ENCODE measurements at places on chromosomes 6 and 20.
A peak's percentile ranks its signal among the peaks of the same experiment; 100 is the strongest.

GRCh38 chr6:6700407-6701270 lies 112.1 kb downstream of the LY86 start:
- no peak for DNase-seq

DNA sequence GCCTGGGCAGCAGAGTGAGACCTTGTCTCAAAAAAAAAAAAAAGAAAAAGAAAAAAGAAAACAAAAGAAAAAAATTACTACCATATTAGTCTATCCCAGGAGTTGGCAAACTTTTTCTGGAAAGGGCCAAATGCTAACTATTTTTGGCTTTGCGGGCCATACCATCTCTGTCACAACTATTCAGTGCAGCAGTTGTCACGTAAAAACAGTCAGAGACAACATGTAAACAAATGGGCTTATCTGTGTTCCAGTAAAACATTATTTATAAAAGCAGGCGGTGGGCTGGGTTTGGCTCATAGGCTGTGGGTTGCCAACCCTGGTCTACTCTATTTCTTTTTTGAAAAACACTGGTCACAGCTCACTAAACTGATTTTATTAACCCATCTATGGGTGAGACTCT lies 53.4 kb downstream of the EYA2 start:
- no peak for DNase-seq

DNA sequence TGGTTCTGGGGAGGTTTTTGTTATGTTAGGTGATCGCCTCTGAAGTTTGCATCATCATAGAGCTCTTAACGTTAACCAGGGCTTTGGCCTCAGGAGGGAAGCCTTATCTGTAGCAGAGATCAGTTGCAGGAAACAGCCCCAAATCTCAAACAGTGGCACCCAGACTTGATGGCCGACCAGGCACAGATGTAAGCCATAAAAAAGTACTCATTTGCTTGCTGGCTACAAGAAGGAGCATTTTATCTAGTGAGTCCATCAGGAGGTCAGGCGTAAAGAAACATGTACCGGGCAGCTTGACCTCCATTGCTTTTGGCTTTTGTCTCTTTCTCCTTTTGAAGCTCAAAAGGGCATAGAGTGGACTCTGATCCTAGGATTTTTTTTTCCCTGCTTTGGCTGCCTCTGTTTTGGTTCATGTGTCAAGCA lies 122.3 kb downstream of the CCDC170 start:
- no peak for DNase-seq

DNA sequence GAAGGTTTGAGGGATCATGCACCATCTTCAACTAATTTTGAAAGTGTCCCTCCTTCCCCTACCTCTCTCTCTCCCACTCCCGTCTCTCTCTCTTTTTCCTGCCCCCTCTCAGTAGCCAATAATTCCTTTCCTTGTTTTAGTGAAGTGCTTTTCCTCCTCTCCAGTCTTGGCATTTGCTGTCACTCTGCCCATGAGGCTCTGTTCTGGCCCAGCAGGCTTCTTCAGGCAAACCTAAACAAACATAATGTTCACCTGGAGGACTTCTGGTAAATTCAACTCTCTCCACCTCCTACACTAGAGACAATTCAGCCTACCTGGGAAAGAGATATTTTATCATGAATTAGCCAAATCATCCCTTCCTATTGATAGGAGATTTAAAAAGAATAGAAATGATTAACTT lies 320.4 kb upstream of the RNF24 start:
- DNase-seq = no peak

DNA sequence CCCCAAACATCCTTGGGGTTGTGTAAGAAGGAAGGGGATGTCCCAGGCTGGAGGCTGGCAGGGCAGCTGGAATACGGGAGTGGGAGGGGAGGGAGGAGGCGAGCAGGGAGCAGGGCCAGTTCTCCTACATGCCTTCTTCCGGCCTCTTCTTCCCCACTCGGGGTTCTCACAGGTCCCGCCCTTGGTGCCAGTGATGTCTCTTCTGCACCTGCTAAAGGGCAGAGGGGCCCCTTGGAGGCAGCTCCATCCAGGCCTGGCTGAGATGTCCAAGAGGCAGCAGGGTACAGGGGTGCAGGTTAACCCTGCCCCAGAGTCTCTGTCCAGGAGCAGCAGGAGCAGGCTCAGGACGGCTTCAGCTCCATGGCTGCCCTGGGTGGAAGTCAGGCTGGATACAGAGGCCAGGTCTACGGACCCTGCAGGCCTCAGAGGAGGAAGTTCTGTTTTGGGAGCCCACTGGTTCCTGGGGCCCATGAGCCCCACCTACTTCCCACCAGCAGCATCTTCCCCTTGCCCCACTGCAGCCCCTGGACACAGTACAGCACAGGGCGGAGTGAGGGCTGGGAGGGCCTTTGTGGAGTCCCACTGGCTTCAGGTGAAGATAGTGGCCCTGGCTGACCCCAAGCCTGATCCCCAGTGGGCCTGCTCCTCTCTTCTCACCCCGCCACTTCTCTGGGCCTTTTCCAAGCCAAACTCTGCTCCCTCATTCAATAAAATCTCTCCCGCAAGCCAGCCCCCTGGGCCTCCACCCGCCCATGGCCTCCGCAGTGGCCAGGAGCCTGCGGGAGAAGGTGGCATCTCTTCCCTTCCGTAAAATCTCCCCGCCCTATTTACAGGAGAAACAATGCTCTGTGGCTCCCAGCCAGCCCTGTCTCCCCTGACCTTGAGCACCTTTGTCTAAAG lies 60.4 kb downstream of the YTHDF1 start:
- DNase-seq = no peak

DNA sequence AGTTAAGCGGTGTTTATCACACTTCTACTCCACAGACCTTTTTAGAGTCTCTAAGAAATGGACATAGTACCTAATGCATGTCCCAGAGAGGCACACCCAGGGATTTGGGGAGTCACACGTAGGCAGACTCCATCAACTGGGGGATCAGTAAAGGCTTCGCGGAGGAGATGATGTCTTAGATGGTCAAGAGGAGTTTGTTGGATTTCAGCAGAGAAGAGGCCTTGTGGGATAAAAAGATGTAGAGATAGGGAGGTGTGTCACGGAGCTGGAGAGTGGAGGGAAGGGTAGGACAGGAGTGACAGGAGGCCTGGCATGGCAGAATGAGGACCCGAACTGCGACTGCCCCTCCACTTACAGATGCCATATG lies 9.1 kb downstream of the DYNLRB1 start:
- no peak for DNase-seq

GRCh38 chr20:23782366-23782983 lies 31.7 kb upstream of the CST1 start:
- DNase-seq = no peak

GRCh38 chr6:79646006-79646405 lies 14.9 kb downstream of the SH3BGRL2 start:
- DNase-seq = no peak

DNA sequence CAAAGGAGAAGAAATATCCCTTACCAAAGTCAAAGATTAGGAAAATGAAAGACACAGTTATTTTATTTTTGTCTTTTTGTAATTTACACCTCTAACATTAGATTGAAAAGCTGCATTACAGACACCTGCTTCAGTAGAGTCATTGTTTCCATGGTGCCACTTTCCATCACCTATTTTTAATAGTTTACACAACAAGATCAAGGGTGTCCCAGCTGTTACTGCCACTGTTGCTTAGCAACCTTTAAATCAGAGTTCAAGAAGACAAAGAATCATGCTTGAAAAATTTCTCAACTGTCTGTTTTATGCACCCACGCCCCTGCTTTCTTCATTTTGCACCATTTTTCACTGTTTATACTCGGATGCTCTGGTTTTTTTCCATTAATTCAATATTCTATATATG lies 668.2 kb upstream of the GJE1 start:
- DNase-seq = no peak

DNA sequence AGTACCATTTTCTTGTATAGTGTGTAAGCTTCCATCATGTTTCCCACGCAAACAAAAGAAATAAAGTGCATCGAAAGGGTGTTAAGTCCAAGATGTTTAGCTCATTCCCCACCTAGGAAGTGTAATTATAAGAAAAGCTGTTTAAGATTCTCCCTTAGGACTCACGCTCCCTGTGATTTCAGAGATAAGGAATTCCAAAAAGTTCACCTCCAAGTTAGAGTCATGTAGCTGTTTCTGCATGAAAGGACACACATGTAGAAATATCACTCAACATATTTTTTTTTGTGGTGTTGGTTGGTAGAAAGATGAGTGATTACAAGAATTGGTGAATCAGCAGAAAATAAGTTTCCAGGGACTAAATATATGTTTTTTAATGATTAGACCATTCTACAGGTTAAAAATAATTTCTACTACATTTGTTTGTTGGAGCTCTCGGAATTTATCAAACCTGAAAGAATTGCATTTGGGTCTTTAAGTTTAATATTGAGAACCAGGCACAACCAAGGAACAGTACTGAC lies 10.4 kb downstream of the OPN5 start:
- no peak for DNase-seq

- no peak for DNase-seq
These were observed 60.8 kb downstream of the RTN4IP1 start for GRCh38 chr6:106568530-106568929.

GRCh38 chr6:140001005-140001404 lies 626.6 kb upstream of the CITED2 start:
- DNase-seq = no peak

DNA sequence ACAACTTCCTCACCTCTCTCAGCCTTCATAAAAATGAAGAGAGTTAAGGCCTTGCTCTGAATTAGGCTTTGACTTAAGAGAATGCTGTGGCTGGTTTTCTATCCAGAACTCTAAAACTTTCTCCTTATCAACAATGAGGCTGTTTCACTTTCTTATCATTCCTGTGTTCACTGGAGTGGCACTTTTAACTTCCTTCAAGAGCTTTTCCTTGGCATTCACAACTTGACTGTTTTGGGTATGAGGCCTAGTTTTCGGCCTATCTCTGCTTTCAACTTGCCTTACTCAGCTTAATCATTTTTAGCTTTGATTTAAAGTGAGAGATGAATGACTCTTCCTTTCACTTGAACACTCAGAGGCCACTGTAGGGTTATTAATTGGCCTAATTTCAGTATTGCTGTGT lies 4.3 kb upstream of the LOC128125822 start:
- no peak for DNase-seq

- DNase-seq = no peak
These were observed 16.9 kb upstream of the ANKRD60 start for GRCh38 chr20:58245181-58245891.

DNA sequence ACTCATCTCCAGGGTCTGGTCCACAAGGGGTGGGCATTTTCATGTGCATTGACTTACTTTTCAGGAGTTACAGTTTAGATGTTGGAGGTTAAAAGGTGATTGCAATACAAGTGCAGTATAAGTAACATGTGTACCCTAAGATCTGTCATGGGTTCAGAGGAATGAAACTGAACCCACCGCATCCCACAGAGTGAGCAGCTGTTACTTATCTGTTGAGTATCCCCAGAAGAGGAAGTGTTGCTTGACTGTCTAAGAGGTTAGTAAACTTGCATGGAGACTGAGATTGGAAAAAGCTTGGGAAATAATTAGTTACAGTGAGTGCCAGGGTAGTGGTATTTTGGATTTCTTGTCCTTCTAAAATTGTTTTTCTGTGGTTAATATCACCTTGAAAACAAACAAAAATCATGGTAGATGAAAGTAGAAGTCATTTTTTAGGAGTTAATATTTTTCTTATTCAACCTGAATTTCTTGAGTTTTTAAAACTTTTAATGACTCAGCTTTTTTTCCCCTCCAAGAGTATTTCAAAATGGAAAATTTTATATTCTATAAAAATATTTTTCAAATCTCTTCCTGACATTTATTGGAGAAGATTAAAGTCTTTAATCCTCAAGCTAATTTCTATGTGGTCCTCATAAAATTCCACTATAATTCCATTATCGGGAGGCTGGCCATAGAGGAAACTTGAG lies 306.1 kb downstream of the ZNF217 start:
- DNase-seq = no peak

DNA sequence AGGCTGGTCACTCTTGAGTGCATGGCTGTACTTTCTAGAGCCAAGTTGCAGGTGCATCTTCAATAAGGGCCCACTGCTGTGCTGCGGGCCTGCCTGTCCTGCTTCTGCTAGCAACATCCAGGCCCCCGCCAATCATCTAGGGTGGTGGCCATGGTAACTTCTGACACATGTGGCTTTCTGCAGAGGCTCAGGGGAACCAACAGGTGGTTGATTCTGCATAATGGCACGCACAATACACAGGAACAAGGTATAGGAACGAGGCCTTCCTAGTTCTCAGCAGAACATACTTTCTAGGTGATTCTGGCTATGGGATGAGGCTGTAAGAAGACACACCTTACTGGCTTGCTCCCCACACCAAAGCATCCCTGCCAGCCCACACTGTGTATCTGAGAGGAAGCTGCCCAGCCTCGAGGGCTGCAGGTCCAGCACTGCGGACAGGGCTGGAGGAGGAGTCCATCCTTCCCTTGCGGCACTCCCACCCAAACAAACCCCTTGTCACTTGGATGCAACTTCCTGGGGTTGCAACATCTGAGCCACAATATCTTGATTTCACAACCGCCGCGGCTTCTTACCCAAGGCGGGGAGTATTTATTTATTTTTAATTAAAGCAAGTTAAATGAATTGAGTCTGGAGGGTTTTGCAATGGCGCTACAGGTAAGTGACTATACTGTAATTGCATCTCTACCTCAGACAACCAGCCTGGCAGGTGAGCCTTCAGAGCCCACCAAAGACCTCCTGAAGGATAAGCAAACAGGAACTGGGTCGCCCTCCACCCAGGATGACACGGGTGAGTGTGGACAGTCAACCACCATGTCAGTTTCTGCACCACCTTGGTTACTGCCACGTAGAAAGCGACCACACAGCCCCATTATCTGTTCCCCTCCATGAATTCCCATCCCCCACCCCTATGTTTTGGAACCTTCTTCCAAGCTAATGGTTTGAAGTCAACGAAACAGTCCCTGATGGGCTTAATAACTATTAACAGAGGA lies 49.6 kb downstream of the SULF2 start:
- DNase-seq = peak; percentile 70

DNA sequence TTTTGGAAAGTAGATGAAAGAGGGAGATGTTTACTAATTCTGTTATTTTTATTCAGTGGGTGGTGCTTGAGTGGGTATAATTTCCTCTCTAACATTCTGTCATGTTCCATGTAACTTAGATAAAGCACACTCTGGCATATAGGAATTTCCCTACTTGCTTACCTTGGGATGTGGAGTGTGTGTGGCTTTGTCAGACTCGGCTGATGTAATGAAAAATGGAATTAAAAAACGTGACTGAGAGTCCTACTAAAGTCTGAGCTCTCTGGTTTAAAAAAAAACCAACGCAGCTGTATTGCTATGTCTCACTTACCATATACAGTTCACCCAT lies 98.3 kb downstream of the JARID2 start:
- DNase-seq = no peak

GRCh38 chr6:134593024-134593423 lies 275.1 kb upstream of the SGK1 start:
- no peak for DNase-seq

- DNase-seq = no peak
These were observed 648.3 kb downstream of the EPM2A start for GRCh38 chr6:145087034-145087433.

- DNase-seq = no peak
These were observed 435 bp downstream of the KIFC1 start for GRCh38 chr6:33391922-33392594.

GRCh38 chr6:116764961-116765841 lies at the start of gene FAM162B:
FAM162B (minus strand) TSS chr6:116765719; CDS start chr6:116765576, 143 bp downstream.
- DNase-seq = peak; percentile 46

Measured in right cardiac atrium (tissue), 5 donors.